ENCODE measurements at places on chromosomes 12 and 14.

DNA sequence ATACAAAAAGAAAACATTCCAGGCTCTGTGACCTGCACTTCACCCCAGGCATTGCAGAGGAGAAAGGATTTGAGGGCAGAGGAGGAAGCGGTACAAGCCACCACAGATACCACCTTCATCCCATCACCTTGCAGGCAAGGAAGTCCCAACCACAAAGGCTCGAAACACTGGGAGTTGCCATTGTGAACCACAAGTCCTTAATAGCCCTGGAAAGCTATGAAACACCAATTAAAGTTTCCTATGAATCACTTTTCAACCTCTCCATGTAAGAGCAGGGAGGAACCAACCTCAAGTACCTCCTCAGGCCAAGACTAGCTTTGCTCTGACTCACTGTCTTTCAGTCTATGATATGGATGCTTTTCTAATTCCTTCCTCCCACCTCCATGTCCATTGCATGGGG, 27.0 kb downstream of the MAP3K9 start:
- DNase-seq, result no peak

DNA sequence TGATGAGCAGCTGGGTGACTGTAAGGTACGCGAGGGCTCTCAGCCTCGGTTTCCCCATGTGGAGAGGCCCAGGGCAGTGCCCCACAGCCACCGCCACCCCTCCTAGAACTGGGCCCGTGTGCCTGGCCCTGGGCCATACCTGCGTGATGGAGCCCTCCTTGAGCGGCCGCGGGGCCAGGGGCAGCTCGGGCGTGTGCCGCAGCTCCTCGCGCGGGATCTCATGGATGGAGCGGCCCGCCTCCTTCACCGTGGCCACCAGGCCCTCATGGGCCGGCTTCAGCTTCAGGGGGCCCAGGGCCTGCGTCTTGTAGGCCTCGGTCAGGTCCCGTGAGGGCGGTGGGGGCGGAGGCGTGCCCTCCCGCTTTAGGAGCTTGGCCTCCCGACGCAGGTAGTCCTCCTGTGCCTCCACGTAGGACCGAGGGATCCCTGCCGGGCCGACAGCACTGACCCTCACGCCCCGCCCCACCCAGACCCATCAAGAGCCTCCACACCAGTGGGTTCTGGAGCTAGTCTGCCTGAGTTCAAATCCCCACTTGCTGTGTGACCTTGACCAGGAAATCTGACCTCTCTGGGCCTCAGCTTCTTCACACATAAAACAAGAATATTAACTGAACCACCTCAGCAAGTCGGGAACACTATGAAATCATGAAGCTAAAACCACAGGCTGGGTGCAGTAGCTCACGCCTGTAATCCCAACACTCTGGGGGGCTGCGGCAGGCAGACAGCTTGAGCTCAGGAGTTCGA, 51.7 kb downstream of the RFLNA start:
- no peak for DNase-seq

- DNase-seq, result no peak
These were observed 12.3 kb upstream of the LBHD2 start for GRCh38 chr14:103071544-103072251.

DNA sequence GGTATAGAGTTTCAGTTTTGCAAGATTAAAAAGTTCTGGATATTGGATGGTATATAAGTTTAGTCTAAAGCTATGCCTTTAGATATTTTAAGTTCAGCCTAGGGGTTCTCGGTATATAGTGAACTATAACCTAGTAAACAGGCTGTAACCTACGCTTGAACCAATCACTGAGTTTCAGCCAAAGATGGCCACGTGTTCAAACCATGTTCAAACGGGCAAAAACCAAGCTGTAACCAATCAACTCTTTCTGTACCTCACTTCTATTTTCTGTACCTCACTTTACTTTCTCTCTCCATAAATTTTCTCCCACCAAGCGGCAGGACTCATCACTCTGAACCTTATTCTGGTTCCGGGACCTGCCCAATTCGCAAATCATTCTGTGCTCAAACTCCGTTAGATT, 1.4 kb downstream of the TMBIM4 start:
- no peak for DNase-seq

DNA sequence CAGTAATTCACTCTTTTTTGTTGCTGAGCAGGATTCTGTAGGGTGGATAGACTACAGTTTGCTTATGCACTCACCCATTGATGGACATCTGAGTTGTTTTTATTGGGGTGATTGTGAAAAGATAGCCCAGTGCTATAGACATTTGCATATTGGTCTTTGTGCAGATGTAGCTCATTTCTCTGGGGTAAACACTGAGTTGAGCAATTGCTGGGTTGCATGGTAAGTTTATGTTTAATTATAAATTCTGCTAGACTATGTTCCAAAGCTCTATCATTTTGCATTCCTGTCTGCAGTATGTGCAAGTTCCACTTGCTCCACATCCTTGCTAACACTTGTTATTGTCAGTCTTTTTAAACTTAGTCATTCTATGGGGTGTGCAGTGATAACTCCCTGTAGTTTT, 65.4 kb upstream of the RFLNA start:
- no peak for DNase-seq

DNA sequence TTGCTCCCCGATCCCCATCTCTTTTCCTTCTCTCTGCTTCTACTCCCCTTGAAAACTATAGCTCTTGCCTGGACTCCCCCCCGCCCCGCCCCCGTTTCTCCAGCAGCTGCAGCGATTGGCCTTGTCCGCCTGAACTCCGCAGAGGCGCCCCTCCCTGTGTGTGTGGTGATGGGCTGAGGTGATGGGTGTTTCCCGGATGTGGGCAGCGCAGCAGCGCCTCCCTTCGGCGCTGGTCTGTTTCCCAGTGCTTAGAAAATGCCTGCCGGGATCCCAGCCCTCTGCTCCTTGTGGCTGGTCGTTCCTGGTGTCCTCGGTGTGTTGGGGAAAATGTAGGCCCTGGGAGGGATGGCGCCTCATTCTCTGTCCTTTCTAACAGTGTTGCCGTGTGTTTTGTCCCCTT, 43.3 kb downstream of the GALNT8 start:
- peak; percentile 32 for DNase-seq

DNA sequence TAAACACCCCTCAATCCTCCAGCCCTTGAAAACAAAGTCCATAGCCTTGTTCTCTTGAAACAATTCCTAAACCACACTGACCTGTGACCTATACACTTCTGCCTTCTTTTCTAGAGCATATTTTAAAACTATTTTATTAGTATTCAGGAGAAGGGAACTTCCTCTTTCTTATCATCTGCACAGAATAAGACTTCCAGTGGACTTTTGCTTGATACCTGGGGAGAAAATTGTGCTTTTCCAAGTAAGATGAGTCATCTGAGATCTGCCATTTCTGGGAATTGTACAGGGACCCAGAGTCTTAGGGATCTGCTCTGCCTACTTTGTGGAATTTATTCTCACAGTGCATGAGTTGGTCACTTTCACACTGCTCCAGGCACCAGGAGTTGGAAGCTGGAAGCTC, 10.5 kb upstream of the WNT5B start:
- DNase-seq, result no peak

DNA sequence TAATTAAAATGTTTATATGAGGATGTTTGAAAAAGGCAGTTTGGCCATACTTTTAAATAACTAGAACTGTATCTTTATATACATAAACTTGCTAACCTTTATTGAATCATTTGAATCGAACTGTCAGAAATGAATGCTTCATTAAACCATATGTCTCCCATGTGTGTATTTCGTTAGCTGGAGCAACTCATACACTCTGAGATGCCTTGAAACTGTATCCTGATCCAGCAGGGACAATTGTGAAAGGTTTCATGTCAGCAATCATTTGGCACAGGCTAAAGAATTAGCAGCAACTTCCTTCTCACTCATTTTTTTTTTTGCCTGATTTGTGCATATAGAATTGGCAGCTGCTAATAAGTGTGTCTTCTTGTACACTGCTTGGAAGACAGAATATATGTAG, 109.9 kb downstream of the NAV3 start:
- no peak for DNase-seq

- DNase-seq, result peak; percentile 17
These were observed 12.0 kb downstream of the CFAP73 start for GRCh38 chr12:113161415-113162016.

GRCh38 chr14:75452324-75452723, 24.5 kb downstream of the JDP2 start:
- no peak for DNase-seq

DNA sequence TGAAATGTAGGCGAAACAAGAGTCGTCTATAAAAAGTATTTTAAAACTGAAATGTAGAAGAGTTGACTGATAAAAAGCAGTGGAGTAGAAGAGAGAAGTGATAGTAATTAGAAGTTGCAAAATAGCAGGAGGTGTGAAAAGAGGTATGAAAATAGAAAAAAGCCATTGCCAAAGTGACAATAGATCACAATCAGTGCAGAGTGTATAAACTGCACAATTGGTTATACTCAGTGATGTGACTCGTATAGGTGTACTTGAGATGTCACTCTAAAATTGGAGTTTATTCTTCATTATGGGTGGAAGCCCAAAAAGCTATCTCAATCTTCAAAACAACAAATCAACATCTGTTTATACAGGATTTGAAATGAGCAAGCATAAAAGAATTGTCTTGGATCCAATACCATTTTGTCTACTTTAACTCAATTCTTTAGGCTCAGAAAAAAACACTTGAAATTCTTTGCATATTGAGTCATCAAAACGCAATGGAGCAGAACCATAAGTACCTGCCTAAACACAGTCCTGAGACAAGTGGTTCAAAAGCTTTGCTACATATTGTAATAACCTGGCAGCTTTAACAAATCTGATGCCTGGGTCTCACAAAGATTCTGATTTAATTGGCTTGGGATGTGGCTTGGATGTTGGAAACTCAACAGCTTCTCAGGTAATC, 8.8 kb downstream of the IKBIP start:
- no peak for DNase-seq

DNA sequence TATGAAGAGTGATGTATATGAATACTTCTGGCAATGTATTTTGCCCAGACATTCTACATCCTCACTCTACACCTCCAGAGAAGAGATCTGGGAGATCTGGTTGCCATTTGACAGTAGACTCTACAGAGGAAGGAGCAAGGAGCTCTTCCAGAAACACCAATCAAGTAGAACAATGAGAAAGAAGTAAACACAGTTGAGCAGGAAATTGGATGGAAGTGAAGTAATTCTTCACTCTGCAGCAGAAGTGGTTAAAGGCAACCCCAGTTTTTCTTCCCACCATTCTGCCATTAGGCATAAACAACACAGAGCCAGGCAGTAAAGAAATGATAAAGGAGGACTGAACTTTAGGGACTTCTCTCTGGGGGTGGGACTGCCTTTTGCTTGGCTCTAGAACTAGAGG, 48.5 kb upstream of the PRICKLE1 start:
- no peak for DNase-seq

DNA sequence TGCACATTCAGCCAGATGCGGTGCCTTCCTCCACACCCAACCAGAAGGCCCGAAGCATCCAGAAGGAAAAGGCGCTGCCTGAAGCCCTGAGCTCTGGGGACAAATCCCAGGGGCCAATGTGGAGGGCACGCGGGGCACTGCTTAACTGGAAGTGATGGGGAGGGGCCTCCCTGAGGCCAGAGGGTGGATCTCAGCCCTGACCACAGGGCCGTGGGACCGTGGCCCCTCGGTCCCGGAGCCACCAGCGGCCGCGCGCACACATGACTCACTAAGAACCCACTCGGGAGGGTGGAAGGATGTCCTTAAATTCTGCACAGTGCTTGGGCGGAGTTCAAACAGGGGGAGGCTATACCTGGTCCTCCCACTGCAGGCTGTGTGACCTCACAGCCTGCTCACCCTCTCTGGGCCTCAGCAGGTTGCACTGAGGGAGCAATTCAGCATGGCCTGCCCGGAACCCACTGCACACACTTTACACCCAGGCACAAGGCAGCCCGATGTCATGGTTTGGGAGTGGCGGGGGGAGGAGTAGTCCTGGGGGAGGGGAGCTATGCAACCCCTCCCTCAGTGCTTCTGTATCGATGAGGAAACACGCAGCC, 89.5 kb downstream of the RFLNA start:
- DNase-seq, result no peak

DNA sequence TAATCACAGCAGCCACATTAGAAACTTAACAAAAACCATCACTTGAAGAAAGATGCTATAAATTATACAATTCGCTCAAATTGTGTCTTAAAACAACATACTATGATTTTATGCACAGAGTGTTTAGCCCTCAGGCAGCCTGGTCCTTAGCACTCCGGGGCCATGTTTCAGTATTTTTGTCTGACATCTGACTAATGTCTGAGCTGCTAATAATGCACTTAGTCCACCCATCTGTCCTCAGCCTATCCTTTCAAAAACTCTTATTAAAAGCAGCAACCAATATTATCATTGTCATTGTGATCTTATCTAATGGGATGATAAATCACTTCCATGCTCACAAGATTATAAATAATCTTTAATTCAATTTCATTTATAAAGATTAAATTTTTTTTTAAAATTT, 602.7 kb upstream of the FOXG1 start:
- no peak for DNase-seq

DNA sequence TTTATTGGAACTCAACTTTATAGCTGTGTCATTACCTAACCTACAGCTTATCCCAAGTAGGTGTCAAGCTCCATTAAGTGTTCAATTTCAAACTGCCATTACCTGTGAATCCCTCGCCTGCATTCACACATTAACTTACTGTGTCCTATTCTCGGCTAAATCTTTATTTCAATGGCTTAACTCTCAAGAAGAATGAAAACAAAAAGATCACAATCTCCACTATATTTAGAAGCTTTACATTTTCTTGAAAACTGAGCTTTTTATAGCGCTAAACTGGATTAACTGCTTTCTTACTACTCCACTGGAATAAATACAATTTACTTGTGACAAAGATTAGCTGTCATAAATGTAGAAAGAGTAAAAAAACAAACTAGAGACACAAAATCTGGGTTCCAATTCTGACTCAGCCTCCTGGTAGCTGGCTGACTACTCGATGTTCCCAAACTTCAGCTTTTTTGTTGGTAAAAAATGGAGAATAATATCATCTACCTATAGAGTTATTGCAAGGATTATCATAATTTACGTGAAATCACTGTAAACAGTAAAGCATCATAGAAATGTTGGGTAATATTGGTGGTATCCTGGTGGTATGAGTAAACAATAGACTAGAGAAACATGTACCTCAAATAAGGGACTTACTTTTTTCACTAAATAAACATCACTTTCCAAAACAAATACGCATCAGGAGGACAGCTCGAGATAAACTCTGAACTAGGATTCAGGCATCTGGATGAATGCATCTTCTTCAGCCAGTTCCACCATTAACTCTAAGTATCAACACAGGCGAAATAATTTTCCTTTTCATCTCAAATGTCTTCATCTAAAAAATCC, 1.7 kb downstream of the RALGAPA1 start:
- DNase-seq, result no peak

DNA sequence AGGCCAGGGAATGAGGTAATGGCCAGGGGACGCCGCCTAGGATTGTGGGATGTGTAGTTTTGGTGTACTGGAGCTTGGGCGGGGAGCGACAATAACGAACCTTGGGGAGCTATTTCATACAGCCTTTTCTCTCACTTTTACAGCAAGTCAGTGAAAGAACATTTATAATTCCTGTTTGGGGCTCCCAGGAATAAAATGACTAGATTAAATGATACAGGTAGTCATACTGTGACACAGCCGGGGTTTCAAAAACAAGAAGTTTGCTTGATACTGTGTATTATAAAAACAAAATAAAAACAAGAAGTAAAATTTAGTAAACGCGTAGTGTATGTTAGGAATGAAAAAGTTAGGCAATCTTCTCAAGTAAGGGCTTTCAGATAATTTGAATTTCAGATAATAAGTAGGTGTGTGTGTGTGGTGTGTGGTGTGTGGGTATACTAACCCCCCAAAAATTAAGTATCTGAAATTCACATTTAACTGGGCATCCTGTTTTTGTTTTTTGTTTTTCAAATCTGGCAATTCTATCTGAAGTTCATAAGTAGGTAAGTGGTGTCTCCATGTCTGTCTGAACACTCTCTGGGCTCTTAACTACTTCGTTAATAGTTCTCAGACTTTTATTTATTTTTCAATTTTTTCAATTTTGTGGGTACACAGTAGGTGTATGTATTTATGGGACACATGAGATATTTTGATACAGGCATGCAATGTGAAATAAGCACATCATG, 458 bp upstream of the DCTN2 start:
- DNase-seq, result no peak

All from CD4-positive, alpha-beta T cell treated with Interleukin-4 for 1 hour (primary cell).